ENCODE measurements at places on chromosomes 12 and 14.

- no peak for DNase-seq
These were observed 211.3 kb upstream of the KRR1 start for GRCh38 chr12:75722714-75723200.

- DNase-seq = no peak
These were observed 26.7 kb upstream of the BLTP3B start for GRCh38 chr12:100169345-100169744.

- no peak for DNase-seq
These were observed 79.7 kb upstream of the RAP1B start for GRCh38 chr12:68530965-68531364.

DNA sequence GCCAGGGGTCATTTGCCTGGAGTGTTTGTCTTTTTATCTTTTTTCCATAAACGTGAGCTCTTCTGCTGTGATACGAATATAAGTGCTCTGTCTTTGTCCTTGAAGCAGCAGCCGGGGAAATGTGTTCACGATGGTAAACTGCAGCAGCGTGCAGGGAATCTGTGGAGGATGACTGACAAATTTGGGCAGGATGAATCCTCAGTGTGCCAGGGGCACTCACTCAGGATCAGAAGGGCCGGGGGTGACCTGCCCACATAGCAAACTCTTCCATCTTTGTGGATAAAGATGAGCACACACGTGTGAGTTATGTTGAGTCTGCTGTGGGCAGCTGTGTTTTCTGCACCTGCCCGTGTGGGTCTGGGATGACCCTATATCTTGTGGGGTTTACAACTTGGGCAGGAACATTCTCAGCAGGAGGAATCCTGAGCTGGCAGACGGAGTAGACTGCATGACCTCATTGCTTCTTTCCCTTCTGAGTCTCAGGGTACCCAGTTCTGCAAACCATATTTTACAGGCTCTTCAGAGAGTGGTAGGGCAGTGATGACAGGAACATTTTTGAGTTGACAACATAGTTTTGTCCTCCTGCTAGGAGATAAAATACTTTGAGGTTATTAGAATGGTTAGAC, 711 bp downstream of the ANO4 start:
- DNase-seq = peak; percentile 86

DNA sequence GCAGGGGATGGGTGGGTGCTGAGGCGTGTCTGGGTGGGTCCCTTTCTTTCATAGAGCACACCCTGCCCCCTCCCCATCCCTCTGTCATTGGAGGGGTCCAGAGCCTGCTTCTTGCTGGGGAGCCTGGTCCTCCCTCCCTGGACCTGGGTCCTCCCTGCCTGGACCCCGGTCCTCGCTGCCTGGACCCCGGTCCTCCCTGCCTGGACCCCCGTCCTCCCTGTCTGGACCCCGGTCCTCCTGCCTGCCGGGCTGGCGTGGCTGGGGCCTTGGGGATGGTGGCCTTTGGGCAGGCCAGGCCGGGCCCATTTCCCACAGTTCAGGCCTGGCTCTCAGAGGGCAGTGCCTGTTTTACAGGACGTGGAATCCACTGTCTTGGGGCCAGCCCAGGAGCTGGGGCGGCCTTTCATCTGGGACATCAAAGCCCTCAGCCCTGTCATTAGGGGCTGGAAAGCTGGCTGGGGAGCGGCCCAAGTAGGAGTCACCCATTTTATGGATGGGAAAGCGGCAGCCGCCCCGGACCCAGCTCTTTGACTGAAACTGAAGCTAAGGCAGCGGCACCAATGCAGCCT, 44.6 kb downstream of the KIF26A start:
- no peak for DNase-seq

DNA sequence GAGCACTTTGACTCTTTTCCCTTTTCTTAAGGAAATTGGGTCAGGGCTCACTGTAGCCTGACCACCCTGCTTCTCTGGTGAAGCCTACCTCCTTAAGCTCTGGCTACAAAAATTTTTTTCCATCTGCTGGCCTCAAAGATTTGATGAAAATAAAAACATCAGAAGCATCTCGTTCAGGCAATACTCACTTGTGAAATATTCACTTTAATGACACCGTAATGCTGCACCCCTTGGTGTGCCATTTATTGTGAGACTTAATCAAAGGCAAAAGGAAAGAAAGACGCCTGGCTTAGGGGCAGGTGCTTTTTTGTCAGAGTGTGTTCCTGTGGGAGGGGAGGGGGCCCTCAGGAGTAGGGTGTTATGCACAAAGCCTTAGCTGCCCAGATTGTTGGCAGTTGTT, 155.0 kb upstream of the TMPO start:
- DNase-seq = no peak

DNA sequence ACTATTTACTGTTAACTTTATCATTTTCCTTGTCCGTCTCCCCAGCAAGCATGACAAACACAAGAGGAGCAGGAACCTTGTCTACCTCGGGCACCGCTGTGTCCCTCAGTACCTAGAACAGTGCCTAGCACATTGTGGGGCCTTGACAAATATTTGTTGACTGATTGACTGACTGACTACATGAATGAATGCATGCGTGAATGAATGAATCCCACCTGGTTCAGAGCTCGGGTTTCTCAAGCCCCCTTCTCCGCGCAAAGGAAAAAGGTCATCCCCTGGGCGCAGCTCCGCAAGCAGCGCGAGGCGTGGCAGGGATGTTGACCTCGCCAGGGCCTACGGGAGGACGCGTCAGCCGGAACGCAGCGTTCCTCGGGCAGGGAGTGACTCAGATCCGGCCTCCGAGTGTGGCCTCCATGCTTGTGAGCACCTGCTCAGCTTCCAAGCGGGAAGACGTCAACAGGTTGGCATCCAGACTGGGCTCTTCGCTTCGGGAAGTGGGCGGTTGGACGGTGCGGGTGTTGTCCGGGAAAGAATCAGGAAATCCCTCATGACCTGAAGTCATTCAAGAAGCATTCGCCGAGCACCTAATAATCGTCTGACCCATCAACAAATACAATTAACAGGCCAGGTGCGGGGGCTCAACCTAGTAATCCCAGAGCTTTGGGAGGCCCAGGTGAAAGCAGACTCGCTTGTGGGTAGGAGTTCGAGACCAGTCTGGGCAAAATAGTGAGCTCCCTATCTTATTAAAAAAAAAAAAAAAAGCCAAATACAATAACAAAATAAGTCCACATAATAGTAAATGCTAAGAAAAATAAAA, 13.9 kb upstream of the UBC start:
- DNase-seq = peak; percentile 71

DNA sequence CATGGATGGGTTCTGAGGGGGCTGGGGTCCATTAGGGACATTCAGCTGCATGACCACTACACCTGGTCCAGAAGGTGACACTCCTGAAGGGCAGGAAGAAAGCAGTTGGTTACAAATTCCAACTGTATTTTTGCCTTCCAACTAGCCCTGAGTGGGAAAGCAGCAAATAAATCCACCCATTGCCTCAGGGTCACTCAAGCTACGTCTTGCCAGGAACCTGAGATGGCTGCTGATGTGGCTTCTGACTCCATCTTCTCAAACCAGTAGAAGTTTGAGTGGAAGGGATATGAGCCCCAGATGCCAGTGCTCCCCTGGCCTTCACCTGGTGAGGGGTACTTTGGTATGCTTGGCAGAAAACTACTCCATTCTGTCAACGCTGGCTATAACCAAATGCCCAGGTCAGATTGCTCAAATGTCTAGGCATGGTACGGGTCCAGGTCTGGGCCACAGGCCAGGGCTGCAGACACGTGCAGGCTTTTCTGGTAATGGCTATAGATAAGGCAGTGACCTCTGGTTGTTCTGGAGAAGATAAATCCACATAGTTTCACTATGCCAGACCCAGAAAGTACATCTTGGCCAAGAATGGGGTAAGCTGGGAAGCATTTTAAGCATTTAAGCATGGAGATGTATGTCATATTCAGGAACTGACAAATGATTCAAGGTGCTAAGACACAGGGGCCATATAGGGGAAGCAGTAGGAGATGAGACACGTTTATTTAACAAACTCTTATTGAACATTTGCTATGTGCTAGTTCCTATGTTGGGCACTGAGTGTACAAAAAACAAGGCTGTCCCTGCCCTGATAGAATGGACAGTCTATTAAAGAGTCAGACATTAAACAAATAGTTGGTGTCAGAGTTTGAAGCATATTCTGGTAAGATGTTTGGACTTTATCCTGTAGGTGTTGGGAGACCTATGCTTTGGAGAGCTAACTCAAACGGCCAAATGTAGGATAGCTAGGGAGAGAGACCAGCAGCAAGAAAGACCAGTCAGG, 8.3 kb upstream of the STAC3 start:
- DNase-seq = no peak

DNA sequence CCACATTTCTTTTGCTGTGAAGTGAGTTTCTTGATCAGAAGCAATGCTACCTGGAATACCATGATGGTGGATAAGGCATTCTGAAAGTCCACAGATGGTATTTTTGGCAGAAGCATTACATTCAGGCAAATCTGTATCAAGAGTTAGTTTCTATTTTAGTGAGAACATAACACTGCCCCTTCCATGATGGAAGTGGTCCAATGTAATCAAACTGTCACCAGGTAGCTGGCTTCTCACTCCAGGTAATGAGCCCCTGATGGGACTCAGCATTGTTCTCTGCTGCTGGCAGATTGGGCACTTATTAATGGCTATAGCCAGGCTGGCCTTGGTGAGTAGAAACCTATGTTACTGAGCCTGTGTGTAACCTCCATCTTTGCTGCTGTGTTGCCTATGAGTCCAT, 80.7 kb downstream of the KCNA5 start:
- no peak for DNase-seq

- no peak for DNase-seq
These were observed 21.1 kb downstream of the PLXNC1 start for GRCh38 chr12:94169495-94169894.

GRCh38 chr14:76115010-76115422, 36.7 kb upstream of the GPATCH2L start:
- DNase-seq = no peak

DNA sequence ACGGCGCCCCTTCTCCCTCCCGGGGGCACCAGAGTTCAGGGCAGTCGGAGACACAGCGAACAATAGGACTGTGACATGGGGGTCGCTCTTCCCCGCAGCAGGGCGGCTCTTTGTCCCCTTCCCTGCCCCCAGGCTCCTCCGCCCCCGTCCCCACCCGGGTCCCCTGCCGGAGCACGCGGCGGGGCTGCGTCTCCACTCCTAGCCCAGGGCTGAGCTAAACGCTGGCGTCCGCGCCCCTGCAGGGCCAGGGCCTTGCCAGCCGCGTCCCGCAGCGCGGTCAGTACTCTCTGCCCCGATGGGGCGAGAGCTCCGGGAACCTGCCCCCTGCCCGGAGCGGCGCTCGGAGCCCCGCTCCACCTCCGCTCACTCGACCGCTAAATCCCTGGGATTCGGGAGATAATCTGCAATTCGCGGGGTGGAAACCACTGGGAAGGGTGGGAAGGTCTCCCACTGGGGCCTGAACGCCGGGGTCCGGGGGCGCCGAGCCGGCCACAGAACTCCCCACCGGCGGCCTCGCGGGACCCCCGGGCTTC, 825 bp upstream of the CCDC85C start:
- DNase-seq = no peak

DNA sequence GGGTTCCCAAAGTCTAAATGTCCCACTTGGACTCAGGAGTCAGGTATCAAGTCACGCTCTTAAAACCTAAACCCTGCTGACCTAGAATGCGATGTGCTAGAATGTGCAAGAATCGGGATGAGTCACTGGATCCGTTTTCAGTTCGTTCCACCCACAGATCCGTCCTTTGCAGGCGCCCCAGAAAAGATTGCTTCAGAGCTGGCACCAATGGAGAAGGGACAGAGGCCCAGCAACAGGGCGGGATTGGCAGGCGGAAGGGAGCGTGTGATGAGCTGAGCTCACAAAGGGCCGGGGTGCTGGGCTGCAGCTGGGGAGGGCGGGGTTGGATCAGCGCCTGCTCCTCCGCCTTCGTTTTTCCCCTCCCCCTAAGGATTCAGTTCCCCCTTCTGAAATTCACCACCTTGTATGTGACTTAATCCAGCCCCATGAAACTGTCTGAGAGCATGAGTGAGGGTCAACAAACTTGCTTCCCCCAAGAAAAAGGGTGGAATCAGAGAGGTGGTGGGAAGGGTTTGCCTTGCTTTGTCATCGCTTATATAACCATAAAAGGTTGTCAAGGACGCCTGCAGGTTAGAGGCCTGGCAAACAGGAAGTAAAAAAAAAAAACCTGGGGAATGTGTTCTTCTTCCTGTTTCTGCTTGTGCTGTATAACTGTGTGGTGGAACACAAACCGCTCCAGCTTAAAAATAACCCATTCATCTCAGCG, 2.8 kb upstream of the UBC start:
- peak; percentile 99 for DNase-seq

GRCh38 chr12:25843976-25844375, 114.5 kb upstream of the RASSF8 start:
- DNase-seq = no peak

- DNase-seq = peak; percentile 49
These were observed 24.3 kb downstream of the UBR7 start for GRCh38 chr14:93231129-93231979.

All from posterior cingulate gyrus (tissue), 11 donors.